ENCODE measurements at places on chromosomes 5 and 9. TPM values are rescaled to one million over a fixed set of nuclear protein-coding genes. Genes with fewer than 3 reads are reported as not detected.

Gene PHF24
- 0.88 TPM for total RNA-seq

Gene GFI1B
- total RNA-seq = 0.45 TPM

GRCh38 chr5:140828362-140828737 is 590 bp downstream of the PCDHA6 start:
- H3K27me3 ChIP-seq = no peaks in the 10 kb centered on the region
- peak overlapping the region; percentile 87 for H3K27ac ChIP-seq
- no peak for DNase-seq
- peak overlapping the region; percentile 92 for H3K4me3 ChIP-seq

GRCh38 chr9:77554586-77555105 is 93.5 kb downstream of the GNA14 start:
- H3K27me3 ChIP-seq = peaks cover 10% of the 10 kb centered on the region
- peaks cover 15% of the 10 kb centered on the region for H3K4me1 ChIP-seq
- H3K36me3 ChIP-seq = no peaks in the 10 kb centered on the region
- no peak overlapping the region for H3K4me3 ChIP-seq
- DNase-seq = no peak

DNA sequence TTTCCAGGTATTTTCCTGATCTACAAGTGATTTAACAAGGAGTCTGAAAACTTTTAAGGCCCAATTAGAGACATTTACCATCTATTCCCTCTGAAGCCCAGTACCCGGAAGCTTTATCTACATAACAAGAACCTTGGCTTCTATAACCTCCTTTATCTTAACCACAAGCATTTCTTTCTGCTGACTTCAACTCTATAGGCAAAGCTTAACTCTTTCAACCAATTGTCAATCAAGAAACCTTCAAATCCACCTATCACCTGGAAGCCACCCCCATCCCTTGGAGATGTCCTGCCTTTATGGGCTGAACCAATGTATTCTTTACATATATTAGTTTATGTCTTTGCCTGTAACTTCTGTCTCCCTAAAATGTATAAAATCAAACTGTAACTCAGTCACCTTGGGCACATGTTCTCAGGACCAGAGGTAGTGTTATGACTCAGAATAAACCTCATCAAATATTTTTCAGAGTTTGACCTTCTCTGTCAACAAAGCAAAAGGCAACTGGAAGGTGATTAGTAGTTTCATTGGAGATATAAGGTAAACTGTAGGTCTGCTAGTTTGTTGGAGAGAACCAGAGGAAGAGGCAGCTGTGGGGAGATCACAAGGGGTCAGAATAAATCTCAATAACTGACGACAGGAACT is 13.0 kb upstream of the RIMOC1 start:
- H3K36me3 ChIP-seq = no peaks in the 10 kb centered on the region
- peaks cover 13% of the 10 kb centered on the region for H3K27me3 ChIP-seq
- H3K4me1 ChIP-seq = peaks cover 4% of the 10 kb centered on the region
- no peak overlapping the region for H3K4me3 ChIP-seq

DNA sequence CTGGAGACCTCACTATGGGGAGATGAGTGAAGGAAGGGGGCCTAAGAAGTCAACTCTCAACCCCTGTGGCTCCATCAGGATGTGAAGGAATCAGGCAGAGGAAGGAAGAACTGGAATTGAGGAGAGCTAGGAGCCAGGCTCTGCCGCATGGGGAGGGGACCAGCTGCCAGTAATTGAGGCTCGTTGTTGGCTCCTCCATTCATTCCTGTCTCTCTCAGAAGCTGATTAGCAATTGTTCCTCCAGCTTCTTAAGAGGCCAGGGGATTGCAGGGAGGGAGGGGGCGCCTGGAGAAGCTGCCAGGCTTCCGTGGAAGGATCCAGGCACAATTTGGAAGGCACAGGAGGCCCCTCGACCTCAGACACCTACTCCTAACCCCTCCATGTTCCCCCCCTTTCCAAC is 20.5 kb upstream of the TTLL11 start:
- H3K27ac ChIP-seq = no peak overlapping the region
- no peaks in the 10 kb centered on the region for H3K36me3 ChIP-seq
- H3K4me1 ChIP-seq = peaks cover 4% of the 10 kb centered on the region
- DNase-seq = no peak

- no peak for DNase-seq
- no peak overlapping the region for H3K4me3 ChIP-seq
- H3K4me1 ChIP-seq = no peaks in the 10 kb centered on the region
- H3K27ac ChIP-seq = no peak overlapping the region
- H3K36me3 ChIP-seq = no peaks in the 10 kb centered on the region
These were observed 467.4 kb downstream of the DIRAS2 start for GRCh38 chr9:90175257-90175656.
